ENCODE measurements at places on chromosomes 12 and 14.

DNA sequence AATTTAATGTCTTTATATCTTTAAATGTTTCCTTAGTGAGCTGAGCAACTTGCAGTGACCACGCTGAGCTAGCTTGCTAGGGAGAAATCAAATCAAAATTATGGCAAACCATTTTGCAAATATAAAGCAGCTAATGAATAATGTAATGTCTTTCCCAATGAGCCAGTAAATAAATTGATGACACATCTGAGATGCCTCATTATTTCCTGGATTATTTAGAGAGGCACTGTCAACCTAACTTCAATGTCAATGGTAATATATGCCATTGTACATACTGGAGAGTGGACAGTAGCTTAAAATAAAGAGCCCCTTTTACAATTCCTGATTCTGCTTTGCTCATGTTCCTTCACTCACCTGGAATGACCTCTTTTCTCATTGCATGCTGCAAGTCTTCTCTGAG is 182.6 kb downstream of the PHLDA1 start:
- DNase-seq: no peak

DNA sequence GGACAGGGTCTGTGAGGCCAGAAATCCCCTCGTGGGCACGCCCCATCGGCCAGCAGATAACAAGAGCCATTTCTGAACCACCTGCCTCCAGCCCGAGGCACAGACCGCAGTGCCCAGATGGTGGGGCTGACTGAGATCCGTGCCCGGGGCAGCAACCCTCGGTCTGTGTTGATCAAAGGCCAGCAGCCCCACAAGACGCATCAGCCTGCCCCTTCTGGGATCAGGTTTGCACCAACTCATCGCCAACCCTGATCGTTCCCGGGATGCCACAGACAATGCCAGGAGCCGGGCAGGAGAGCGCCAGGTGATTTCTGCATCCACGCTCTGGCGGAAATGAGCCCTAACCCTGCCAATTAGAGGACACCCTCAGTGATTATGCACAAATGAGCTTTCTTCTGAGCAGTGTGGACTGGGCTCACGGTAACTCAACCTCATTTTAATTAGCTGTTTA is 64.5 kb downstream of the TESC start:
- DNase-seq: no peak

DNA sequence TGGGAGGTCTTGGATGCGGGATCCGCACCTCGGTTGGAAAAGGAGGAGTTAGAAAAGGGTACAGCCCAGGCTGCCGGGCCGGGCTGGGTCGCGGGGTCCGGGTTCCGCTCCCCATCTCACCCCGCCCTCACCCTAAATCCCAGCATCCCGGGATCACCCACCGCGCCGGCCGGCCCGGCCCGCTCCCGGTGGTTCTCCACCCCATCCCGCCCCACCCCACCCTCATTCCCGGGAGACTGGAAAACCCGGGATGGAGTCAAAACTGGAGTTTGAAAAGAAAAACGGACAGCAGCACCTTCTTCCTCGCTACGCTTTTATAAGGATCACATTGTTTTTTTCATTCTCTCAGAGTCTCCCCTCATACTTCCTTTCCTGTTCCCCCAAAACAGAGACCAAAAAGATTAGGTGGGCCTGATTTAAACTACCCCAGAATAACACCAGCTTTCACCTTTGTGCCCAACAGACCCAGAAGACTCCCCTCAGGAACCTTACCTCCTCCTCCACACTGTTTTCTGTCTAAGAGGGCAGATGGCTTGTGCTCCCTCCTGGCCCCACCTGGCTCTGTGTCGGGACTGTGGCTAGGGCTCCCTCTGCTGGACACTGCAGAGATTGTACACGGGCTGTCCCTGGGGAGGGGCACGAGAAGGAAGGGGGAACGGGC is 2.8 kb downstream of the GLI1 start:
- DNase-seq: peak; percentile 88

DNA sequence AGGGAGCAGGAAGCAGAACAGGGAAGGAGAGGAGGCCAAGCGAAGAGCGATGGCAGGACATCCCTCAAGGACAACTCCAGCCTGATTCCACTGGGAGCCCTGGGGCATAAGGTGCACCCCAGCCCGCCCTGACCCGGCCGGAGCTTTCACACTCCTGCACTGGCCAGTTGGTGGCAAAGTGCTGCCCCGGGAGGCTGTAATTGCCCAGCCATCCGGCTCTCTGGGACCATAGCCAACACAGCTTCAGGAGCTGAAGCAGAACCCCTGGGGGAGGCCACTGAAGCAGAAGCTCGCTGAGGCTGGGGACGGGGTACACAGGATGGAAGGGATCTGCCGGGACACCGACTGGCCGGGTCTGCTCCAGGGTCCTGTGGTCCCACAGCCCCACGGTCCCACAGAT is 41.9 kb upstream of the BEGAIN start:
- DNase-seq: no peak

DNA sequence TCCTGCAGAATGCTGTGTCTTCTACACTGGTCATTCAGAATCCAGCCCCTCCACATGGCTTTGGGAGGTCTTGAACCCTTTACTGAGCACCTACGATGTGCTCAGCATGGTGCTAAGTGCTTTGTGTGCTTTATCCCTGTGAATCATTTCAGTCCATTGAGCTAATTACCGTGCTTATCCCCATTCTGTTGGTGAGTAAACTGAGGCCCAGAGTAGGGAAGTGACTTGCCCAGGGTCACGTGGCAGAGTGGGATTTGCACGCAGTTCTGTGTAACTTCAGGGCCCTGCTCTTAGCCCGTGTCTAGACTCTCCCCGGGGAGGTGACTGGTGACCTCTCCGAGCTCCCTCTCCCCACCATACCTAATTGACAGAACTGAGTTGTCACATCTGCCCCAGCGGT is 27.4 kb downstream of the MVK start:
- DNase-seq: no peak

DNA sequence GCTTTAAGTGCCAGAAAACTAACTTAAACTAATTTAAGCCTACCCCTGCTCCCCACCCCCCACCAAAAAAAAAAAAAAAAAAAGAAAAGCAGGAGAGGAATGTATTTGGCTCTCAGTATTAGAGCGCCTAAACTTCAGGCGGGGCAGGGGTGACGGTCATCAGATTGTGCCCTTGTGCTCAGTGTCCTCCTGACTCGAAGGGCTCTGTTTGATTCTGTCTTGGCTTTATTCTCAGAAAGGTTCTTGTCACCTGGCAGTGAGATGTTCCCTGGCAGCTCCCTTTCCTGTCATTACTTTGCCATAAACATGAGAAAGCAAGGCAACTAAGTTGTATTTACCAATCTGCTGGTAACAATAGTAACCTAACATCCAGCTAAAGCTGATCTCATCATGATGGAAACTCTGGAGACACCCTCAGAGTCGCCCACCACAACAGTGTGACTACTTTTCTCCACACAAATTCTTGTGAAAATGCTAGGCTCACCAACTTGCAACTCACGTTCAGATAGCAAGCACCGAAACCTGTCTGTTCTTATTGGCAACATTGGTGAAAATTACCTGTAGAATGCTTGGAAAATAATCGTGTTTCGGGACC is 39.0 kb upstream of the WNK1 start:
- peak; percentile 26 for DNase-seq

DNA sequence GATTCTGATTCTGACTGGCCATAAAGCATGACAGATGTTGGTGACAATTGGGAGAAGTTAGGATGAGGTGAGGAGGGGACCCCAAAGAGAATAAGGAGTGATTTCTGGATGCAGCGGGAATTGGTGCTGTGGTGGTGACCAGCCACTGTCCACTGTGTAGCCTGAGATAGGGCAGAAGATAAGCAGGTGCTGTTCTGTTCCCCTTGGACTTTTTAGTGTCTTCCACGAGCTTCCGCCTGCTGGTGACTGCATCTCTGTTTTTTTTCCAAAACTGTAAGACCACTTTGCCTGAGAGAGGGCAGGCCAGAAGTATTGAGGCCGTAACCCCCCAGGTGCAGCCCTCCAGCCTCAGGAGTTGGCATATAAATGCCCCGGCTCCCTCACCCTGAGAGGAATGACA is 161.2 kb upstream of the MYL2 start:
- DNase-seq: no peak

DNA sequence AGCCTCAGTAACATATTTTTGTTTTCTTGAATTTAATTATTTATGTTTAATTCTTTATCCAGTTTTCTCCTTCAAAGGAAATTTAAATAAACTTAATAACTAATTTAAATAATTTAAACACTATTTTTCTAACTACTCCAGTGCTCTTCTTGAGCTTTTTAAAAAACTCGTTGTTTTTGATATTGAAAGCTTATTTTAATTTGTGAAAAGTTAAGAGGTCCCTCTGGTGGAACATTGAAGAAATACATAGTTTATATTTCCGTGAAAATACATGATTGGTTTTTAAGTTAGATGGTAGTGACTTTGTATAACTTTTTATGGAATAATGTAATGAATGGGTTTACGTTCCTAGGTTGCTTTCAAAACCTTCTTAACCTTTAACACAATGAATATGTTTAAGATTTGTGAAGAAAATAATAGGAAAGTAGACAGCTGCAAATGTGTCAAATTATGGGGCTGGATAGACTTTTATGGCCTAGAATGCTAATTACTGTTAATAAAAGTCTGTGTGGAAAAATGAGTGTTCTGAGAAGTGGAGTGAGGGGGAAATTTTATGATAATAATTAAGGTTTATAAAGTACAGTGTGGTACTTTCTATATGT is 45.9 kb upstream of the MSRB3 start:
- DNase-seq: no peak

DNA sequence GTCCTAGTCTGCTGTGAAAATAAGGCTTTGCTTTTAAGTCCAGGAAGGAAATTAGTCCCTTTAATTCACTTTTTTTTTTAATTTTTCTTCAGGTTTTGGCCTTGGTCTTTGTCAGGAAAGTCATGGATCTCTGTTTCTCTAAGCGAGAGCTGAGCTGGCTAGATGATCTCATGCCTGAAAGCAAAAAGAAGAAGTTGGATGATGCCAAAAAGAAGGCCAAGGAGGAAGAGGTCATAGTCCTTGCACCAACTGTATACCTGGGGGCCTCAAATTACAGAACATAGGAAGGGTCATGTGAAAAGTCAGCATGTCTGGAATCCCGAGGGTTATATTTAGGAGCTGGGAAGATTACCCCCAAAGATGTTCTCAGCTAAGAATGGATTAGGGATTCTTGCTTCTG is 72.3 kb downstream of the SLC4A8 start:
- no peak for DNase-seq

Data from activated T-cell treated with anti-CD3 and anti-CD28 coated beads for 4 hours (primary cell).